ENCODE measurements at places on chromosomes 16 and 17.

- DNase-seq = no peak
Measured at GRCh38 chr16:24440306-24440705, 99.1 kb upstream of the RBBP6 start.

GRCh38 chr16:70708366-70709246 is 22.8 kb upstream of the MTSS2 start:
- no peak for DNase-seq

DNA sequence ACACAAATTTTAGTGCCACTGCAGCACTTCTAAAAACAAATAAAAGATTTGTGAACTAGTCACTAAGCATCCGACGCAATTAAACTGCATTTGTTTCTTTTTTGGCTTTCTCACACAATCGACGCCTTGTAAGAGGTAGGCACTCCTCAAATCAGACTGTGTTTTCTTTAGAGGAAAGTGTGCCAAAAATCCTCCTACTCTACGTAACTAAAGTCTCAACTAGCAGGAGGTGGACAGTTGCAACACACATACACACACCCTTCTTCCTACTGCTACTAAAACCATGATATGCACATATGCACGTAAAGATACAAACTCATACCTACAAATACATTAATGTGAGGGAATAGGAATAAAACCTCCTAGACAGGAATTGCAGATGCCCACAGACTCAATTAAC is 844.7 kb upstream of the SOX9 start:
- no peak for DNase-seq

DNA sequence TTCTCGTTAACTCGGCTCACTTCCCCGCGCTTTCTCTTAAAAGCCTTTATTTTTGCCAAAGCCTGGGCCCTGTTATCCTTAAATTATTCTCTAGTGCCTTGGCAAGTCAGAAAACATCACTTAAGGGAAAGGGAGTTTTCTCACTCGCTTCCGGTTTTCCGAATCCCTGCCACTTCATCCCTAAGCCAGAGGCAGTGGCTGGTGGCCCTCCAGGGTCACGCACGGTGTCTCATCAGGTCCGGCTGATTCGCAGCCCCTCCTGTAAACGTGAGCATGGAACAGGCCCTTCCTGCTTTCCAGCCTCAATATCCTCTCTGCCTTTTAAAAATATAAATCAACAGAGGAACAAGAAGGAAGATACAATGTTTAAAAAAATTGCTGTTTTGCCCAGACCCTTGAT is 142.5 kb upstream of the CHMP6 start:
- DNase-seq = no peak

- DNase-seq = no peak
Measured at GRCh38 chr17:80759377-80759673, 214.7 kb downstream of the RPTOR start.

- DNase-seq = no peak
Measured at GRCh38 chr16:30779596-30779995, 7.4 kb downstream of the ZNF629 start.

DNA sequence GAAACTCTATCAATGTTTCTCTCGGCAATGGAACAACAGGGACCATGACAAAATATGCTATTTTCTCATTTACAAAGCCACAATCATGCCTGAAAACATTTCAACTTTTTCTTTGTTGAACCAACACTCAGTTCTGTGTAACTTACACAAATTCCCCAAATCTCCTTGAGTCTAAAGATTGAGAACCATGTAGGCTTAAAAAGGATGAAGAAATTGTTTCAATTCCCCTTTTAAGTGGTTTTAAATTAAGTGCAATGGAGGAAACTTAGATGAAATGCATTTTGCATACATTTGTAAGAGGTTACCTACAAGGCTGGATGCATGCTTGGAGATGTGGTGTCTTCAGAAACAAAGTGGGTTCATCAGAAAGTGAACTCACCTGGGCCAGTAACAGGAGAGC is 566.4 kb upstream of the CDH11 start:
- DNase-seq = no peak

GRCh38 chr16:24950275-24950674 is 64.9 kb downstream of the ARHGAP17 start:
- no peak for DNase-seq

DNA sequence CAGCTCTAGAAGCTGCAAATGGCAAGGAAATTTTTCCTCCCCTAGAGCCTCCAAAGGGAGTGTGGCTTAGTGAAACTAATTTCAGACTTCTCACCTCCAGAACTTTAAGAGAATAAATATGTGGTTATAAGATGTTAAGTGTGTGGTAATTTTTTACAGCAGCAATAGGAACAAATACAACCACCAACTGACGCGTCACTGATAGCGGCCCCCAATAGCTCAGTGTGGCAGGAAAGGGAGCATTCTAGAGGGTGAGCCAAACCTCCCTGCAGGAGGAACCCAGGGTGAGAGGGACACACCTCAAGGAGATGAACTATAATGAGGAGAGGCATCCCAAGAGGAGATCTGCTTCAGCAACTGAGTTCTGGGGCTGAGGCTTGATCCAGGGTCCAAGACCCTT is 4.0 kb downstream of the CCL4 start:
- no peak for DNase-seq

- DNase-seq = peak; percentile 18
Measured at GRCh38 chr16:31451681-31452351, 7.5 kb upstream of the ARMC5 start.

- peak; percentile 62 for DNase-seq
Measured at GRCh38 chr17:82611140-82612058, 36.8 kb downstream of the WDR45B start.

DNA sequence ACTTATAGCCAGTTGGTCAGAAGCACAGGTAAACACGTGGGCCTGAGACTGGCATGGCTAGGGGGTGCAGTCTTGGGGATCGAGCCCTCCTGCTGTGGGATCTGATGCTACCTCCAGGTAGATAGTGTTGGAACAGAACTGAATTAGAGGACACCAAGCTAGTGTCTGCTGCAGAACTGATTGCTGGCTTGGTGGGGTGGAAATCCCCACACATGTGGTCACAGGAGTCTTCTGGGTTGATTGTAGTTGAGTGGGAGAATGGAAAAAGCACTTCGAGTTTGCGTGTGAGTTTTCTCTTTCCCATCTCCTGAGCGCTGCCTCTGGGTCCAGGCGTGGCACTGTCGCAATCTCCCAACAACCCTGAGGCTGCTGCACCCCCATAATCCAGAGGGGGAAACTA is 8.0 kb upstream of the SPATA32 start:
- DNase-seq = no peak

- DNase-seq = no peak
Measured at GRCh38 chr17:35313875-35314409, 59.5 kb downstream of the SLFN11 start.

DNA sequence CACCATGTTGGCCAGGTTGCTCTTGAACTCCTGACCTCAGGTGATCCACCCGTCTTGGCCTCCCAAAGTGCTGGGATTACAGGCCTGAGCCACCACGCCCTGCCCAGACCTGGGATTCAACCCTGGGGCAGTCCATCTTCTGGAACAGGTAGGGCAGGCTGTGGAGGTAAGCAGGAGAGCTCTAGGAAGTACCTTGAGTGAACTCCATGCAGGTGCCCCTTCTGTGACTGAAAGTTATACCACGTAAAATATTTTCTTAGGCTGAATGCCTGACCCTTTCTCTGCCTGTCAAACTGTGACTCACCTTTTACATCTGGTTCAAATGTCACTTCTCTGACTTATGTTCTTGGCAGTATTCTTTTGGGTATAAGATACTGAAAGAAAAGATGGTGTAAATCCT is 86.7 kb upstream of the ELAC2 start:
- no peak for DNase-seq

DNA sequence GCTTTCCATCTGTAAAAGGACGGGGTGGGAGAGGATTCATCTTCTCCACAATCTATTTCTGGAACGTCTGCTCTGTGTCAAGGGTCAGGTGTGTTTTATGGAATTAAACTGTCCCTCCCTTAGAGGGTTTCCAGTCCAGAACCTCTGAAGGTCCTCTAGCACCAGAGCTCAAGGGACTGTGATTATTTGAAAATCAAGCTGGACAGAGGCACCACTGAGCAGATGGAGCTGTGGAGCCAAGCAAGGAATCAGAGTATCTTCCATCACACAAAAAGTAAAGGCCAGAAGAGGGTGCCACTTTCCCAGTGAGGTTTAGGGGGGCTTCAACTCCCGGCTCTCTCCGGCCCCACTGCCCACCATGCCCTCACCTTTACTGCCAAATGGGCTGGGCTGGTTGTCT is 6.8 kb downstream of the CACNG5 start:
- DNase-seq = no peak

DNA sequence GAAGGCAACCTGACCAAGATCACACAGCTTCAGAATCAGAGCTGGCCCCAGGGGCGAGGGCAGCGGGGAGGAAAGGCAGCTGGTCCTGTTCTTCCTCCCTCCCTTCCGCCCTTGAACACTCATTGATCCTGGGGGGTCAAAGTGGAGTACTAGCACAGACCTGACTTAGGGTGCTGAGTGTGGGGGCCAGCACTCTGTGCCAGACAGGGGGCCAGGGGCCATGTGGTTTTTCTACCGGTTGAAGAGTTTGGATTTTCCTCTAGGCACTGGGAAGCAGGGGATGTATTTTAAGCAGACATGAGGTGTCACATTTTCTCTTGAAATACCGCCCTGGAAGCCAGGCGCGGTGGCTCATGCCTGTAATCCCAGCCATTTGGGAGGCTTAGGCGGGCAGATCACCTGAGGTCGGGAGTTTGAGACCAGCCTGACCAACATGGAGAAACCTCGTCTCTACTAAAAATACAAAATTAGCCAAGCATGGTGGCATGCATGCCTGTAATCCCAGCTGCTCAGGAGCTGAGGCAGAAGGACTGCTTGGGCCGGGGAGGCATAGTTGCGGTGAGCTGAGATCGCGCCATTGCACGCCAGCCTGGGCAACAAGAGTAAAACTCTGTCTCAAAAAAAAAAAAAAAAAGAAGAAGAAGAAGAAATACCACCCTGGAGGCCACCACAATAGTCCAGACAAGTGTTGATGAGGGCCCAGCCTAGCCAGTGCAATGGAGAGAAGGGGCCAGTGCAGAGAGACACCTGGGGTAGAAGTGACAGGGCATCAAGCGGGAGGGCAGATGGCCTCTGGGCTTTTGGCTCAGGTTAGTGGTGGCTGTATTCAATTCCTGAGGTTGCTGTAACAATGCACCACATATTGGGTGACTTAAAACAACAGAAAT is 15.3 kb downstream of the OSBPL7 start:
- no peak for DNase-seq

DNA sequence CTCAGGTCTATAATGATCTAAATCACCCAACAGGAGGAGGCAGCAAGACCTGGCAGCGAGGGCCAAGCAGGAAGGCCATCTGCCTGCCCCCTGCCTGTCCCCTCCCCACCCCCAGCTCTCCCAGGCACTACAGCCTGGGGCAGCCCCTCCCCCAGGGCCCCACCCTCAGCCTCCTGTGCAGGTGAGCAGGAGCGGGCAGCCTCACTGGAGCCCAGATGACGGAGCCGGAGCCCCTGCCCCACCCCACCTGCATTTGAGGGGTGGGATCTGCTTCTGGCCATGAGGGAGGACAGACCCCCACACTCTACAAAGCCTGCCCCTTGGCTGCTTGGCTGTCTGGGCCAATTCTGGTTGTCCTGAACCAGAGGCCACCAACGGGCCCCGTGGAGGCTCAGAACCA is 12.4 kb upstream of the BAHCC1 start:
- no peak for DNase-seq

DNA sequence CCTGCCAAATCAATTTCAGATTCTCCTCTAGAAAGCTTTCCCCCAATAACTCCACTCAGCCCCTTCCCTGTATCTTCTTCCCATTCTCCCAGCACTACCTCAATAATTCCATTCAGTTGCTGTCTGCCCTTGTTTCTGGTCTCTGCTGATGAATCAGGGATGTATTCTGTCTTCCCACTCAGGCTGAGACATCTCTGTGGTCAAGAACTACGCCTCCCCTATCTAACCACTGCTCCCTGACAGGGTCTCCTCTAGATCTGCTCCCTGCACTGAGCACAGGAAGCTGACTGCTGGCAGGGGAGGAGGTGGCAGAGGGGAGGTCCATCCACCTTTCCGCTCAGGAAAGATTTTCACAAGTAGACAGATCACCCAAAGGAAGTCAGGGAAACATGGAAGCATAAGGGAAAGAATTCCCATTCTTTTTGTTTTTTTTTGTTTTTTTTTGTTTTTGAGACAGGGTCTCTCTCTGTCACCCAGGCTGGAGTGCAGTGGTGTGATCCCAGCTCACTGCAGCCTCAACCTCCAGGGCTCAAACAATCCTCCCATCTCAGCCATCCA is 16.9 kb upstream of the SP2 start:
- DNase-seq = no peak

GRCh38 chr16:60329108-60329507 is 1595.0 kb upstream of the GOT2 start:
- no peak for DNase-seq

DNA sequence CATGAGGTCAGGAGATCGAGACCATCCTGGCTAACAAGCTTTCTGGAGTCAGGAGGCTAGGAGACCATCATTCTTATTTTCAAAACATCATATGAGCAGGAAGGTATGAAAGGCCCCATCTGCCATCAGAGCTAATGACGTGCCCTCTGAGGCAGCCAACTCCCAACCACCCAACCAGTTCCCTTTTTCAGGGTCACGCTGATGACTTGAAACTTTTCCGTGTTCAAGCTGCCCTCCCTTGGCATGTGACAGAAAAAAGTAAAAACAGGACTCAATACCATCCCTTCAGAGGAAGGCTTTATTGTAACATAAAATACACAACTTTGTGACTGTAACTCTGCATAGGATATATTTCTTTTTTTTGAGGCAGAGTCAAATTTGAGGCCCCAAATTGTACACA is 4.6 kb upstream of the GHDC start:
- no peak for DNase-seq

DNA sequence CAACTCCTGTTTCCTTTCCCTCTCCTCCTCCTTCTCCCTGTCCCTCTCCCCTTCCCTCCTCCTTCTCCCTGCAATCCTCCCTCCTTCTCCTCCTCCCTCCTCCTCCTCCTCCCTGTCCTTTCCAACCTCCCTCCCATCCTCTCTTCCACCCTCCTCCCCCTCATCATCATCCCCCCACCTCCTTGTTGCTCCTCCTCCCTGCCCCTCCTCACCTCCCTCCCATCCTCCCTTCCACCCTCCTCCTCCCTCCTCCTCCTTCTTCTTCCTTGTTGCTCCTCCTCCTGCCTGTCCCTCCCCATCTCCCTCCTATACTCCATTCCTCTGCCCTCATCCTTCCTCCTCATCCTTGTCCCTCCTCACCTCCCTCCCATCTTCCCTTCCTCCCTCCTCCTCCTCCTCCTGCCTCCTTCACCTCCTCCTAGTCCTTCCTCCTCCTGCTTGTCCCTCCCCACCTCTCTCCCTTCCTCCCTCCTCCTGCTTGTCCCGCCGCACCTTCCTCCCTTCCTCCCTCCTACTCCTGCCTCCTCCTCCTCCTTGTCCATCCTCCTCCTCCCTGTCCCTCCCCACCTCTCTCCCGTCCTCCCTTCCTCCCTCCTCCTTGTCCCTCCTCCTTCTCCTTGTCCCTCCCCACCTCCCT is 222.5 kb downstream of the IRF8 start:
- DNase-seq = no peak
